ENCODE measurements at places on chromosomes 11 and 22. TPM values are rescaled to one million over a fixed set of nuclear protein-coding genes. Genes with fewer than 3 reads are reported as not detected.

DNA sequence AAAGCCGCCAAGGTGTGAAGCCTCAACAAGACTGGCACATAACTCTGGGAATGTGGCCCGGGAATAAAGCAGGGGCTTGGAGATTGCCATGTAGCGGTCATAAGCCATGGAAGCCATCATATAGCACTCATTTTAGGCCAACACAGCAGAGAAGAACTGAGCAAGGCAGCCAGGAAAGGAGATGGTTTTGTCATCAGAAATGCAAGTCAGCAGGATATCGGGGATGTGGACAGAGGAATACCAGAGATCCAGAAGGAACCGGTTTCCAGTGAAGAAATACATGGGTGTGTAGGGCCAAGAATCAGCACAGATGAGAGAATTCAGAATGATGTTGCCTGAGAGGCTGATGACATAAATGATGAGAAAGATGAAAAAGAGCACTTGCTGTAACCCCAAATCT is 3.0 kb upstream of the OR9G4 start:
- no peak for DNase-seq

The SMC1B gene
- total RNA-seq = 0.31 TPM

DNA sequence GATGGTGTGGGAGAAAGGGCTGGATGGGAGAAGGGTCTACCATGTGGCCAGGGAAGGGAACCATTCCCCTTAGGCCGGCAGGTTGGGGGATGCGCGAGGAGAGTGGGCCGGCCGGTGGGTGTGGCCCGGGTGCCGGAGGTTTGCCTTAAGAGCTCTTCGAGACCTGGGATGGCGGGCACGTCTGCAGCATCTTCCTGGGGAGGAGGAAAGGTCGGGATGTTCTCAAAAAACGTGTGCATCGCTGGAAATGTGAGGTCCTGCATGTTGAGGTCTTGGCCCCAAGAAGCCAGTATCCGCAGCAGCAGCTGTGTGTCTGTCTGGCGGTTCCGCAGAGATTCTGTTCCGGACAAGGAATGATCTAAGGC is 1.4 kb downstream of the NAV2 start:
- DNase-seq = no peak

DNA sequence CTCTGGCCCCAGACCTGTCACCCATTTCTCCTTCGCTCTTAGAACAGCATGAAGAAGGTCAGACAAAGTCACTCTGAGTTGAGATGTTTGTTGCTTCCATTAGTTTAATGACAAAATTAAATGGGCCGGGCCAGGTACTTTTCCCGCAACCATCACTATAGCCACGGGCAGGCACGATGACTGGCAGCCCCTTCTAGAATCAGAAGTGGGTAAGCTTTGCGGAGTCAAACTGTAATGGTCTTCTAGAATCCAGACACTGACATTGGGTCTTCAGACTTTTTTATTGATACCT is 2.3 kb upstream of the ACR start:
- DNase-seq = no peak

GRCh38 chr11:132114185-132114584 is 743.8 kb downstream of the NTM start:
- no peak for DNase-seq

The PDE2A gene
- 12.0 TPM for total RNA-seq

DNA sequence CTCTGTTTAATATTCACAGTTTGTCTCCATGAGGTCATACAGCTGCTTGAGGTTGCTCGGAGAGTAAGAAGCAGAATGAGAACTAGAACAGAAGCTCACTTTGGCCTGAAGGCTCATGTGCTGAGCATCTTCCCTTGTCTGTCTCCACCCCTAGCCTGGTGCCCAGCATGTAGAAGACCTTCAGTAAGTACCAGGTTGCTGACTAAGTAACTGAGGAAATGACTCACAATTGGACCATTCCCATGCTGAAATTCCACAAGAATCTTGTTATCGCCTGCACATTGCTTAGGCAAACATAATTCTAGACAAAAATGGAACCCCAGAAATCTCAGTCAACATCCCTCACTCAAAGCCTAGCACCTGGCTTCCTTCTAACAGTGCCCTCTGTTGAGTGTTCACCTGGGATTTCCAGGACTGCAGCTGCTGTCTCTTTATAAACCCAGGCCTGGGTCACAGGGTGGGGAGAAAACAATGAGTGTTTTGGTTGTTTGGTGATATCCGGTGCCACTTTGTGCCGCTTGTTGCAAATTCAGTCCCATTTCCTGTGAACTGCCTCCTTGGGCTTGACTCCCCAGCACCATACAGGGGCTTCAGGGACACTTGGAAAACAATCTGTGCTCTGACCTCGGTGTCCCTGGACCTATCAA is 406.8 kb downstream of the ETS1 start:
- peak; percentile 21 for DNase-seq

The CRYBB3 gene
- 2.1 TPM for total RNA-seq

The CAVIN3 gene
- 26.0 TPM for total RNA-seq
